COR-L47 (cell line): ENCODE measurements at places on chromosomes 5 and 9.

GRCh38 chr5:174411479-174411819, 312.9 kb upstream of the MSX2 start:
- peak; percentile 78 for DNase-seq

- DNase-seq, result no peak
These were observed 29.7 kb upstream of the MEIKIN start for GRCh38 chr5:131974956-131975726.

DNA sequence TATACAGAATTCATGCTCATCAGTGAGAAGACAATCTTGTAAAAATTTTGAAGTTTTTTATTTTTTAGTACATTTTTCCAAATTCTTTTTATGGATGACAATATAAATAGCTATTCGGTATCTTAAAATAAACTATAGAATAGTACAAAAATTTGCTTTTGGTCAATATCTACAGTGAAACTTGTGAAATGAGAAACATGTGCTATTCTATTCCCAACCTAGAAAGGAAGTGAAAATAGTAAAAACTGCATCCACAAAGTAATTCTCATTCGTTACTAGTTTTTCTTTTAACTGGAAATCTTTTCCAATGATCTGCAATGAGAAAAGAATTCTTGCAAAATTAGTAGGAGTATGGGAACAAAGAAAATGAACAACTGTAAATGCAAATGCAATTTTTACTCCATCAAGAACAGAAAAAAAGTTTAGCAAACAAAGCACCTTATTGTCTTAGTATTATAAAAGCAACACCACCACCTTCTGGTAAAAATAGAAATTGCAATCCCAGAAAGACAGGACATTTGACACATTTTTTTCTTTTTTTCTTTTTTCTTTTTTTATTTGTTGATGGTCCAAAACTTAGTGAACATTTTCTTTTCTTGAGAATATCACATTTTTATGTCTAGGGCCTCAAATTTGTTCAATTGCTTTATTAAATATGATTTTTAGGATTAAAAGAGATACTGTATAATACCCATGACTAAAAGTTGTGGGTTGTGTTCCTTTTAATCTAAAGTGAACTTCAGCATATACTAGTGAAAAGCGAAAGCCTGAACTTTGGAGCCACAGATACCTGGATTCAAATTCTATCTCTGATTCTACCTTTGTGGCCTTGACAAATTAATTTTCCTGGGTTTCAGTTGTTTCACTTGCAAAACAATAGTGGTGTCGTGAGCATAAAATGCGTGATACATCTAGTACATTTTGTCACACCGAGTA, 72.3 kb downstream of the SLCO4C1 start:
- peak; percentile 37 for DNase-seq

GRCh38 chr9:130937146-130938076, 1.6 kb downstream of the FIBCD1 start:
- DNase-seq, result no peak

DNA sequence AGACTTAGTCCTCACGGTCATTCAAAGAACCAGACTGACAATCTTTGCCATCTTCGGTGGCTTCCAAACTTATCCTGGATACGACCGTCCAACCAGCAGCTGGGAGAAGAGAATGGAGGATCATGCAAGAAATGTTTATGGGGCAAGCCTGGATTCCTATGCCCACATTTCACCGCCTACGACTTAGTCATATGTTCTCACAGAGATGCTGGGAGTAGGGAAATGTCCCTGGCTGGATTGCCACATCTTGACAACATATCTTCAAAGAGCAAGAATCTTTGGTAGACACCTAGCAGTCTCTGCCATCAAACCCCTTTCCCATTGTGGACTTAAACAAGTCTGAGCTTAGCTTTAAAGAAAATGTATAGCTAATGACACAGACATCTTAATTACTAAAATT, 5.0 kb downstream of the MED7 start:
- DNase-seq, result no peak

GRCh38 chr5:40988746-40989510, 79.6 kb downstream of the C7 start:
- DNase-seq, result no peak

DNA sequence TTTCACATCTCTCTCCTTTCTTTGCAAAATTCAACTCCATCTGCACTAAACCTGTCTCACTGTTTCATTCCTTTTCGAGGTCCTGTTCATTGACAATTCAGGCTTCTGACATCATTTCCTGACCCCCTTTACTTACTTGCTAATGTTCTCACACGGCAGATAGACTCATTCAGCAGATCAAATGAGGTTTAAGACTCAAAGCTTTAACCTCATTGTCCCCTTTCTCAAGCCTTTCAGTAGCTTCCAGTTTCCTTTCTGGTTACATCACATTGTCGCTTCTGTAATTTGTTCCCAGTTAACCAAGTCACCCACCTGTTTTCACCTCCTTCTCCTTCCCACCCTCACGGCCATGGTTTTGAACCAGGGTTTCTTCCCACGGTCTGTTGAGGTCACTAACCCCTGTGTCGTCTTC, 143.4 kb upstream of the OTULINL start:
- DNase-seq, result no peak

GRCh38 chr5:138955671-138956295, 80.6 kb upstream of the LRRTM2 start:
- no peak for DNase-seq

DNA sequence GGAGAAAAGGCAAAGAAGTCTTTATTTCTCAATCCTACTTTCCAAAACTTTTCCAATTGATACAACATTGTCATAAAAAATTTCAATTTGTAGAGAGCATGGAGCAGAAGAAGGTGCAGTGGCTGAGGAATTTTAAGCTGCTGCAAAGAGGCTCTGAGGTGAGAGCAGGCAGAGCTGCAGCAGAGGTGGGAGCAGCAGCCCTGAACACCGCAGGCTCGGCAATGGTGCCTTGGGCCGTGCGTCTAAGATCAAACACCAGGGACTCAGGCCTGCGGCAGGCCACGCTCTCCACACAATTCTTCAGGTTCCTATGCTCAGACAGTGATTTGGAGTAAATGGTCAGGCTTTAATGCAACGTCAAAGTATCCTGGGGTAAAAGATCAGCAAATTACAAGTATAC, 46.3 kb downstream of the SIL1 start:
- DNase-seq, result no peak

DNA sequence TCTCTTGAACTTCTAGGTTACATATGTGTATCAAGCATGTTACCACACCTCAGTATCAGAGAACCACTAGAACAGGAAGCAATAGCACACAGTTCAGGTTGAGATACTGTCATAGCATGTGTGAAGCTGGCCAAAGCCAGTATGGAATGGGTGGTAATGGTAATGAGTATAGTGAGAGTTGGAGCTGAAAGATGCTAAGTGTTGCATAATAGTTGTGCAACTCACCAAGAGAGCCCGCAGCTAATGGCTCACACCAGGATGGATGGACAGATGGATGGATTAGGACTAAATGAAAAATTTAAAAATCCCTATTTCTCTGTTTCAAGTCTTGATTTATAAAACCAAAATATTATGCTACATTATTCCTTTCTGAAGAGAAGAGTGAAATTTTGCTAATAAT, 53.4 kb upstream of the KCNN2 start:
- no peak for DNase-seq

- no peak for DNase-seq
These were observed 153.1 kb upstream of the RASA1 start for GRCh38 chr5:87114631-87115030.
